ENCODE measurements at places on chromosomes 2 and 18.

DNA sequence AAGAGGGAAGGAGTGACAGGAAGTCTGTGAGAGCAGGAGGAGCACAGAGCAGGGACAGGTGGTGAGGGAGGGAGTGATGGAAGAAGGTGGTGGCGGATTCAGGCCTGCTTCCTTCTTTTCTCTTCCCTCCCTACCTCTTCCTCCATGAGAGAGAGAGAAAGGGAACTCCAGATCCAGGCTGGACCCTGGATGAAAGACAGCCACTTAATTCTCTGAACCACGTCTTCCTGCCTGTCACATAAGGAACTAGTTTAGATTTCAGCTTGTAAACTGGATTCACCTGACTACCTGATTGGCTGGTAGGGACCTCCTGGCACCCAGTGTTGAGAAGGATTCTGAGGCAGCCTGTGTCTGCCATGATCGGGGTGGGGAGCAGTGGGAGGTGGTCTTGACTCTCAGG lies 48.9 kb downstream of the PAX8 start:
- DNase-seq, result no peak

DNA sequence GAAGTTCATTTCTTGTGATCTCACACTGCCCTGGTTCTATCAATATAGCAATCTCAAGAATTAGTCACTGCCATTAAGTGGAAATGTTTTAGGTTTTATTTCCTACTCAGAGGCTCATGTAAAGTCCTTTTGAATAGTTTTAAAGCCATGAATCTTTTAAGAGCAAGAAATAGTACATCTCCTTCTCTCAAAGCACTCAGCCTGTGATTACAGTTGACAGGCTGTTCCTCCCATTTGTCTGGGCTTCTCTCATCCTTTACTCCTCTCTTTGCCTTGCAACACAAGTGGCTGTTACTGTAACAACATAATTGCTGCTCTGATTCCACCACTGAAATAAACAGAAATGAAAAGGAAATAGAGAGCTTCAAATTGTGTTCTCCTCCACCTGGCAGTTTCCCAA lies 18.4 kb downstream of the GRP start:
- no peak for DNase-seq

DNA sequence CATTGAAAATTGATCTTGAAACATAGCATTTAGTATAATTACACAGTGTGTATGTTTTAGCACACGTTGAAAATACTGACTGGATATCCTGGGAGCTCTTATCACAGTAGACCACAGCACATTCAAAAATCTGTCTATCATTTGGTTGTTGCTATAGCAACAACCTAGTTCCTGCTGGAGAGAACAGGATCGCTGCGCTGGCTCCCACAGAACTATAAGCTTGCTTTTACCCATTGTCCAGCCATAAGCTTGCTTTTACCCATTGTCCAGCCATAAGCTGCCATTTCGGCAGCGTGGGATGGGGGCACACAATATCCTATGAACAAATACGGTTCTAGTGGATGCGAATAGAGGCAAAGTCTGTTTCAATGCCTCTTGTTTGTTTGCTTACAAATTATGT lies 70.4 kb upstream of the ST6GAL2 start:
- no peak for DNase-seq

DNA sequence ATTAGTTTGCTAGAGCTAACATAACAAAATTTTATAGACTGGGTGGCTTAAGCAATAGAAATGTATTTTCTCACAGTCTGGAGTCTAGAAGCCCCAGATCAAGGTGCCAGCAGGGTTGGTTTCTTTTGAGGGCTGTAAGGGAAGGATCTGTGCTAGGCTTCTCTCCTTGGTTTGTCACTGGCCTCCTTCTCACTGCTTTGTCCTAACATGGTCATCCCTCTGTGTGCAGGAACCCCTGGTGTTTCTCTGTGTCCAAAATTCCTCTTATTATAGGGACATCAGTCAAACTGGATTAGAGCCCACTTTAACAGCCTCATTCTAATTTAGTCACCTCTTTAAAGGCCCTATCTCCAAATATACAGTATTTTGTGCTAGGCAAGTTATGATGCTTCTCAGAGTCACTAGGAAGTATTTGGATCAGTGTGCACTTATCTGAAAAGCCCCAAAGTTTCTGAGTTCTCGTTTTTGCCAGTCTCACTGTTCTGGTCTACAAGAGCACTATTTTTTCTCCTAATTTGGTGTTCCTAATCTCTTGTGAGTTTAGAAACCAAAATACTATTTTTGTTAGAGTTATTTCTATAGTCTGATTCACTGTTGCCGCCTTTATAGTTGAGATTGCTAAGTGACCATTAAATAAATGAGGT lies 29.0 kb downstream of the ZC3H6 start:
- DNase-seq, result no peak

DNA sequence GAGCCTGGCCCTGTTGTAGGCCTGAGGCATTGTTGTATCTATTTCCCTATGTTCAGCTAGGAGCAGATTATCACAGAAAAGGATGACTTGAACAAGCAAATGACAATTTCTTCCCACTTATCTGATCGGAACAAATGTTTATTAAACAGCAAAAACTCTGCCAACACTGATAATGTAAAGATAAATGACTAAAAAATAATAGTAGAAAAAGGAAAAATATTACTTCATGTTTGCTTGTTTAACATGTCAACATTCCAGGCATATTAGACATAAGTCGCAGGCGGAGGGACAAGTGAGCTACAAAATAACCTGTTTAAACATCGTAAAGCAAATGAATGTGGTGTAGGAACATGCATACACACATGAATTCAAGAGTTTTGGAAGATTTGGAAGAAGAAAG lies 257.9 kb downstream of the TMX3 start:
- DNase-seq, result no peak

DNA sequence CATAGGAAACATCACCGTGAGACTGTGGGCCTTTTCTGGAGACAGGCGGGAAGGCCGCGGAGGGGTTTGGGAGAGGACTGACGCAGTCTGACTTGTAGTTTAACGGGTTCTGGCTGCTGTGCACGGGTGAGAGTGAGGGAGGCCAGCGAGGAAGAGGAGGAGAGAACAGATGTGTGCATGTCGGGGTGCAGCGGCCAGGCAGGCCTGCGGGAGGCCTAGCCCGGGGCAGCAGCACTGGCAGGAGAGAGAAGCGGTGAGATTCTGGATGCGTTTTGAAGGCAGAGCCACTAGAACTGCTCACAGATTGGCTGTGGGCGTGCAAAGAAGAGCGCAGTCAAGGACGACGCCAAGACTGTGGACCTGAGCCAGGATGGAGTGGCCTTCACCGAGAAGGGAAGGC lies 53.9 kb downstream of the PTGR3 start:
- no peak for DNase-seq

DNA sequence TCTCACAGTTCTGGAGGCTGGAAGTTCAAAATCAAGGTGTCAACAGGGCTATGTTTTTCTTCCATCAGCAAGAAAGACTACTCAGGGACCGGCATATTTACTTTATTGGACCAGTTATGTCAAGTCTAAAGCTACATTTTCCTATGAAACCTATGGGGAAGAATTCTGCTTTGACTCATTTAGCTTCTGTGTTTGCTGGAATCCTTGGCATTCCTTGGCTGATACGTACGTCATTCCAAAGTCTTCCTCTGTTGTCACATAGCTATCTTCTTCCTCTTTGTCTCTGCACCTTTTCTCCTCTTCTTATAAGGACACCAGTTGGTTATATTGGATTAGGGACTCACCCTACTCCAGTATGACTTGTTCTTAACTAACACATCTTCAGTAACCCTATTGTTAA lies 137.4 kb upstream of the FBXO11 start:
- peak; percentile 2 for DNase-seq

GRCh38 chr18:59715966-59716369 lies 18.7 kb upstream of the CCBE1 start:
- peak; percentile 98 for DNase-seq

DNA sequence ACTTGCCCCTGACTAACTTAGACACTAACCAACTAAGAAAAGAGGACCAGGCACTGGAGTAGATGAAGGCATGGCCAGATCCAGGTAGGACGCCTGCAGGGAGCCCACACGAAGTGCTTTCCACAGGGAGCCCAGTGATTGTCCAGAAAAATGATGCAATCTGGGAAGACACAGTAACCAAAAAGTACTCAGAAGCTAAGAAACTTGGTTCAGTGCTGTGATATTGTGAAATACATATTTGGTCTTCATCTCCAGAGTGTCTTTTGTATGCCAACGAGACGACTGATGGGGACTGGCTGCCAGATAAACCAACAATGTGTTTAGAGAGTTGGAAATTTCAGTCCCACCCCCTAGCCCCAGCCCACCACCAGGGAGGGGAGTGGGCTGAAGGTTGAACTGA lies 135.0 kb downstream of the SP3 start:
- no peak for DNase-seq

GRCh38 chr2:172087207-172087779 lies 2.0 kb downstream of the DLX1 start:
- no peak for DNase-seq

DNA sequence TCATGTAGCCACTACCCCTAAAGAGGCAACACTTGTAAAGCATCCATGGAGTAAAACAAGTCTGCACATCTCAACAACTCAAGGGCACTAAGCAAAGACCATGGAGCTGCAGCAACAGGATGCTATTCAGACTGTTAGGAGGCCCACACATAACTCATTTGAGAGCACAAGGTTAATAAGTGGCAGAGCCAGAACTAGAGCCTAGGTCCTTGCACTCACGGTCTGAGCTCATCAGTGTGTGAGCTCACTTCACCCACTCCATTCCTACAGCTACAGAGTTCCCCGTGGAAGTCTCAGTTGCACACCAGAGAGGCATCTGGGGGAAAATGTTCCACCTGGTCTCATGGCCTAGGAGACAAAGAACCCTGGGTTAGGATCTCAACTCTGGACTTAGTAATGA lies 35.0 kb downstream of the TTC32 start:
- DNase-seq, result no peak

- DNase-seq, result no peak
Observed at GRCh38 chr2:179884193-179884592, 22.8 kb upstream of the ZNF385B start.
